NCI-H774 (cell line): ENCODE measurements at places on chromosomes 13 and 19.

DNA sequence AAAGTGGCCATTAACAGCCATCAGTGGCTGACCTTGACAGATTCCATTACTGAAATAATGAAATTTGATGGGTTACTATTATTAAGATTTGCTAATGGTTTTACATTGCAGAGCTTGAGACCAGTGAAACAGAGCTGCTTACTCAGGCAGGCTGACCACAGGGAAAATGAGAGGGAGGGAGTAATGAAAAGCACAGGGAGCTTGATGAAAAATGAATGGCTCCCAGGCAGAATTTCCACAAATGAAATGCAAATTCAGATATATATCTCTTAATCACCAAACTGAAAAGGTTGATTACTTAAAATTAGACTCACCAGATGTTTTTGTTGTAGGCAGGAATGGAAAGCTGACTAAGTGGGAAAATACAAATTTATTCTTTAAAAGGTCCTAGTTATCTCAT, 36.1 kb downstream of the HTR2A start:
- DNase-seq: no peak

DNA sequence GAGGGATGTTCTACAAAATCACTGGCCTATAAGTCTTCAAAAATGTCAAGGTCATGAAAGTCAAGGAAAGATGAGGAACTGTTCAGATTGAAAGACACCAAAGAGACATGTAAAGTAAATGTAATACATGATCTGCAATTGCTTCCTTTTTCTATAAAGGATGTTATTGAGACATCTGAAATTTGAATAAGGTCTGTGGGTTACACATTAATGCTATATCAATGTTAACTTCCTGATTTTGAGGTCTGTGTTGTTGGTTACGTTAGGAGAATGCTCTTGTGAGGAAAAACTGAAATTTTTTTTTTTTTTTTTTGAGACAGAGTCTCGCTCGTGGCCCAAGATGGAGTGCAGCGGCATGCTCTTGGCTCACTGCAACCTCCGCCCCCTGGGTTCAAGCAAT, 197.4 kb downstream of the RGCC start:
- DNase-seq: no peak

- DNase-seq: no peak
Measured at GRCh38 chr13:93399212-93399611, 172.6 kb downstream of the GPC6 start.

DNA sequence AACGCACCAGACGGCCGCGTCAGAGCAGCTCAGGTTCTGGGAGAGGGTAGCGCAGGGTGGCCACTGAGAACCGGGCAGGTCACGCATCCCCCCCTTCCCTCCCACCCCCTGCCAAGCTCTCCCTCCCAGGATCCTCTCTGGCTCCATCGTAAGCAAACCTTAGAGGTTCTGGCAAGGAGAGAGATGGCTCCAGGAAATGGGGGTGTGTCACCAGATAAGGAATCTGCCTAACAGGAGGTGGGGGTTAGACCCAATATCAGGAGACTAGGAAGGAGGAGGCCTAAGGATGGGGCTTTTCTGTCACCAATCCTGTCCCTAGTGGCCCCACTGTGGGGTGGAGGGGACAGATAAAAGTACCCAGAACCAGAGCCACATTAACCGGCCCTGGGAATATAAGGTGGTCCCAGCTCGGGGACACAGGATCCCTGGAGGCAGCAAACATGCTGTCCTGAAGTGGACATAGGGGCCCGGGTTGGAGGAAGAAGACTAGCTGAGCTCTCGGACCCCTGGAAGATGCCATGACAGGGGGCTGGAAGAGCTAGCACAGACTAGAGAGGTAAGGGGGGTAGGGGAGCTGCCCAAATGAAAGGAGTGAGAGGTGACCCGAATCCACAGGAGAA, 1.9 kb downstream of the PPP1R12C start:
- DNase-seq: no peak

DNA sequence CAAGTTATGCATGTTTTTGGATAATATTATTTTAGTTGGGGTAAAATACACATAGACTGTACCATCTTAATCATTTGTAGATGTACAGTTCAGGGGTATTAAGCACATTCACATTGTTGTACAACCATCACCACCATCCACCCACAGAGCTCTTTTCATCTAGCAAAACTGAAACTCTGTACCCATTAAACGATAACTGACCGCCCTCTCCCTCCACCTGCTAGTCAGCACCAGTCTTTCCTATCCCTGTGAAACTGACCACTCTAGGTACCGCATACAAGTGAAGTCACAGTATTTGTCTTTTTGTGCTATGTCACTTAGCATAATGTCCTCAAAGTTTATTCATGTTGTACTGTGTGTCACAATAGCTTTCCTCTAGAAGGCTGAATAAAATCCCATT, 60.2 kb upstream of the GTF2F2 start:
- DNase-seq: no peak

DNA sequence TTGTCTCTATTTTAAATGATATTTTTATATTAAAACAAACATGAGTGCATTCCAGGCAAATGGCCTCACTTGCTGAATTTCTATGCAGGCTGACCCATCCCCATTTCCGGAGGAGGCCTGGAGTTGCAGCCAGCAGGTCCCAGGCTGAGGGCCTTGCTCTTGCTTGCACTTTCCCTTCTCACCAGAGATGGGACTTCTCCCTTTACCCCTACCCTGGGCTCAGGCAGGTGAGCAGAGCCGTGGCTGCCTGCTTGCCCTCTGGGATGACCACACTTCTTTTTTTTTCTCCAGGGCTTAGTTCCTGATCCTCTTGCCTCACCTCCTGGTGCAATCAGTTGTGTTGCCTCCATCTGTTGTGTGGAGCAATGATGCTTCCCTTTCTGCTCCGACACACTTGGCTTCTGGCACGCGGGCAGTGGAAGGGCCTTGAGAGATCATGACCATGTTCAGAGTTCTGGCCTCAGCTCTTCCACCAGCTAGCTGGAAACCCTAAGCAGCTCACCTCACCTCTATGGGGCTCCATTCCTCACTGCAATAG, 11.1 kb upstream of the OLFM4 start:
- DNase-seq: no peak

DNA sequence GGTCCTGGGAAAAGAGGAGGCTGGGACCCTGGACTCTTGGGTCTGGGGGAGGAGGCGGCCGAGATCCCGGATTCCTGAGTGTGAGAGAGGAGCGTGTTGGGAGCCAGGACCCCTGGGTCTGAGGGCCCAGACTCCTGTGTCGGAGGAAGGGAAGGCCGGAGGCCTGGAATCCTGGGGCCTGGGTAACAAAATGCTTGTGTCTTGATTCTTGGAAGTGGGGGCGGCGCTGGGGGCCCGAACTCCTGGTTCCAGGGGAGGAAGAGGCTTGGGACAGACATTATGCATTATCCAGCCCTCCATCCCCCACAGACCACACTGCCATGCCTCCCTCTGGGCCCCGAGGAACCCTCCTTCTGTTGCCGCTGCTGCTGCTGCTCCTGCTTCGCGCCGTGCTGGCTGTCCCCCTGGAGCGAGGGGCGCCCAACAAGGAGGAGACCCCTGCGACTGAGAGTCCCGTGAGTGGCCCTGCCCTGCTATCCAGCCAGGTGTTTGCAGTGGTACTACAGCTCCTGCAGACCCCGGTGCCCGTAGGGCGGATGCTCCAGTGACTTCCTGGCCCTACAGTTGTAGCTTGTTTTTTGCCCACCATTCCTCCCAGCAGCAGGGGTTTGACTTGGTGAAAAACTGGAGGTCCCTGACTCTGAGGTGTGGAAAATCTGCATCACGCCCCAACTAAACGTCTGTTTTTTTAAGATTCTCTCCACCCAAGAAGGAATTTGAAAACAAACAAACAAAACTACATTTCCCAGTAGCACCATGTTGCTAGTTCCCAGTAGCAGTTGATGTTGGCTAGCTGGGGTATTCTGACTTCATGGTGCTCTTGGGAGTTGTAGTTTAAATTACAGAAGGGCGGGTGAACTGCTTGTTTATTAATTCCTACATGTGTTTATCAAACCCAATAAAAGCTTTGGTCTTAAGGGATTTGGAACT, 630 bp downstream of the NUCB1 start:
- DNase-seq: no peak

DNA sequence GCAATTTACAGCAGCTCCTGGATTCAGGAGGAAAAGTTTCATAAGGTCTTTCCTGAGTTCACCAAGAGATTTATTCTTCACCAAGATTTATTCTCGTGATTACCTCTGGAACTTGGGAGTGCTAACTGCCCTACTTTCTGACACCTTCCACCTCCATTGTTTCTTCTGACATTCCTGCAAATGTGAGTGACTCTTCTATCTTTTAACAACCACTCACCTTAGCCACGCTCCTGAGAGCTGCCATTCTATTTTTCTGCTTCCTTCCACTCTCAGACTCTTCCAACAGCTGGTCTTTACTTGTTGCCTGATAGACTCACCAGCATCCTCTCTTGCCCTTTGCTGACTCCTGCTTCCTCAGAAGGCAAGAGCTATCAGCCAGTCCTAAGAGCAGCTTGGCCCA, 11.5 kb upstream of the CBY2 start:
- DNase-seq: no peak
